Right lung (tissue), 10 donors: ENCODE measurements at places on chromosomes 6 and 20. TPM values are rescaled to one million over a fixed set of nuclear protein-coding genes. Genes with fewer than 3 reads are reported as not detected.
A peak's percentile ranks its signal among the peaks of the same experiment; 100 is the strongest.

DNA sequence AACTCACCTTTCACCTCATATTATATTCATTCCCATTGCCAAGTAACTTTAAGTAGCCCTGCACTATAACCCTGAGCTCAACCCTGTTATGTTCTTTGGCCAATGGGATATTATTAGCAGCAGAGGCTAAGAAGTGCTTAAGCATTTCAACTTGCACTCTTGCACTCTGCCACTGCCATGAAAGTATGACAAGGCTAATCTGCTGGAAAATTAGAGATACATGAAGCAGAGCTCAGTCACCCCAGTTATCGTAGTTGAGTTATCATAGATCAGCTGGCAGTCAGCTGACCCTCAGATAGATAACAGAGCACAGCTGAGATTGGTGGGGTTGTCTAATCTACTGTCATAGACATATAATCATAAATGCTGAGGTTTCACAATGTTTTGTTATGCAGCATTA, 209.4 kb upstream of the RUNX2 start:
- no peak for DNase-seq

GRCh38 chr6:118897386-118897785, 3.4 kb downstream of the ASF1A start:
- no peak for DNase-seq

SYNDIG1 gene
- 4.6 TPM for polyA plus RNA-seq

GNAS-AS1 gene
- polyA plus RNA-seq: 0.55 TPM

DNA sequence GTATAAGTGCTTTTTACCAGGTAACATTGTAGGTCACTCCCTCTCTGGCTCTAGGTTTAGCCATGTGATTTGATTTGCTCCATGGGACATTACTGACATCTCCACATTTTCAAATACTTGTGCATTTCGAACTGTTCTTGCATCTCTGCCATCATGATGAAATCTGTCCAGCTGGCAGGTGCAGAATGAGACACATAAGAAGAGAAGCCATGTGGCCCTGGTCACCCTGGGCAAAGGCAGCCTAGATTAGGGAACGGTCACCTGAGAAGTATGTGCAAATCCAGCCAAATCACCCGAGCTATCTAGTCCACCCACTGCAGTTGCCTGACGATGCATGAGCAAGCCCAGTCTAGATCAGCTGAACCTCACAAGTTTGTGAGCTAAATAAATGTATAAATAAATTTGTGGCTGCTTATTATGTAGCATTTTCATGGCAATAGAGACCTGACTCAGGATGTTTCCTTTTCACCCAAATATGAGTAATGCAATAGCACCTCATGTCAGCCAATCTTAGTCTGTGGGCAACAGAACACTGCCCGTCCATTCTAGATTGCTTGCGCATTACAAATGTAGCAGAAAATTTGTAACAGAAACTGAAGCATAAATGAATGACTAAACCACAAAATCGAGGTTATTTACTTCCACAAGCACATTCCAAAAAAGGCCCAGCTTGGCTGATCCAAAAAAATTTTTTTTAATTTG, 115.2 kb downstream of the PAK5 start:
- DNase-seq: no peak

PEX7 gene
- 12.4 TPM for polyA plus RNA-seq

DNA sequence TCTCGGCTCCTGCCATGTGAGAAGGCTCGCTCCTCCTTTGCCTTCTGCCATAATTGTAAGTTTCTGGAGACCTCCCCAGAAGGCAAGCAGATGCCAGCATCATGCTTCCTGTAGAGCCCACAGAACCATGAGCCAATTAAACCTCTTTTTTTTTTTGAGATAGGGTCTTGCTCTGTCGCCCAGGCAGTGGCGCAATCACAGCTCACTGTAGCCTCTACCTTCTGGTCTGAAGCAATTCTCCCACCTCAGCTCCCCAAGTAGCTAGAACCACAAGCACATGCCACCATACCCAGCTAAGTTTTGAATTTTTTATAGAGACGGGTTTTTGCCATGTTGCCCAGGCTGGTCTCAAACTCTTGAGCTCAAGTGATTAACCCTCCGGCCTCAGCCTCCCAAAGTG, 28.6 kb downstream of the RING1 start:
- DNase-seq: no peak

GRCh38 chr6:18595774-18596530, 208.8 kb downstream of the RNF144B start:
- peak; percentile 49 for DNase-seq

DNA sequence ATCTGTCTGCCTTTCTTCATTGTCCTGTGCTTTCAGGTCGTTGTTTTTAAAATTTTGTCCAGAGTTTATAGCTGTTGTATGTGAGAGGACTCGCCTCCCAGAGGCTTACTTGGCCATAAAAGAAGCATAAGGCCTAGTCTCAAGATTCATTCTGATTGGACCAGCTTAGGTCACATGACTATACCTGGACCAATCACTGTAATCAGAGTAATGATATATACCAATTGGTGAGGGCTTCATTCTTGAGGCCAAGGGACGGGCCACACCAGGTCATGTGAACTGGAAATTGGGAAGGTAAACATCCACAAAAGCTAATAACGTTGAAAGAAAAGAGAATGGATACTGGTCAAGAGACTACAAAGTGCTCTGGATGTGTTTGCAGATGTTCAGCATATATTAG, 141.4 kb upstream of the SULF2 start:
- no peak for DNase-seq

PARD6B gene
- 6.6 TPM for polyA plus RNA-seq

DNA sequence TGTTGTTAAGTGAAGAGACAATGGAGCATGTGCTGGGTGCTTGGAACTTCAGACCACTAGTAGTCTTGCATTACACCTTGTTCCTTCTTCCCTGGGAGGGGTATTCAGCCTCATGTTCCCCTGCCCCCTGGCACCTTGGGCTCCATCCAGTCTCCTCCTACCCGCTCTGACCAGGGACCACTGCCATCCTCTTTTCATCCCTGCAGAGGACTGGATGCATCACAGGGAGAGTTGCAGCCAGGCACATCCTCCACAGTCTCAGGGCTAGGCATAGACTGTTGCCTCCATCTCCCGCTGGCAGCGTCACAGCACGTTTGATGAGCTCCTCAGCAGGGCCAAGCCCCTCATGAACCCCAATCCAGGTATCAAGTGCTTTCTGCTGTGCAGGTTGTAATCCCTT, 1.3 kb upstream of the TAAR8 start:
- DNase-seq: no peak

DNA sequence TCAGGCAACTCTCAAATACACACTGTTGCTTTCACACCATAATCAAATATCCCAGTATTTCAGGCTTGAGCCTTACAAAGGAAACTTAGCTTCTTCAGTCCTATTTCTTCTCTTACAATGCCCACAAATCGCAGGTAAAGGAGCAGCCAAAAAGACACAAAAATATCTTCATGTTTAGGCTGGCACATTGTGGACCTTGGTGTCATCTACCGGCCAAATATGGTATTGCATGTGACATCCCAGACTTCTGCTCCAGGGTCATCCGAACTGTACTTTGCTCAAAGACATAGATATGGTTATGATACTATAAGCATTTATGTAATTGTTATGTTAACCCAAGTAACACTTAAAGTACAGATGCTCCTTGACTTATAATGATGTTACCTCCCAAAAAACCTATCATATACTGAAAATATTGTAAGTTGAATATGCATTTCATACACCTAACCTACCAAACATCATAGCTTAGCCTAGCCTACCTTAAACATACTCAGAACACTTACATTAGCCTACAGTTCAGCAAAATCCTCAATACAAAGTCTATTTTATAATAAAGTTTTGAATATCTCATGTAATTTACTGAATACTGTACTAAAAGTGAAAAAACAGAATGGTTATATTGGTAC, 4.6 kb downstream of the OR2H2 start:
- peak; percentile 14 for DNase-seq

DNA sequence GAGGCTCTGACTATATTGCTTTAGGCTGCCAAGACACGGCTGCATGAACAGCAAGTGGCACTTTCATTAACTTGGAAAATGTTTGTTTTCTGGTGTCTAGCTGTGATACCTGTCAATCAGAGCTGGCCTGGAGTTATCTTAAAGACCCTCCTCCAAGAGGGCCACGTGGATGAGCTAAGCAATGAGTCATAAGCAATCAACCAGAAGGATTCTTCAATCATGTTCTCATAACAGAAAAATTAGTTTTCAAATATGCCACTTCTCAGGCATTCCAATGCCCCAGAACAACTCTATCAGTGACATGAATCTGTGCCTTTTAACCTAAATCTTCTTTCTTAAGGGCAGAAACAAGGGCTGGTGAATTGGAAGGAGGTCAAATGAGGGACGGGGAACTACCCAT, 283.0 kb downstream of the HTR1B start:
- DNase-seq: no peak

DNA sequence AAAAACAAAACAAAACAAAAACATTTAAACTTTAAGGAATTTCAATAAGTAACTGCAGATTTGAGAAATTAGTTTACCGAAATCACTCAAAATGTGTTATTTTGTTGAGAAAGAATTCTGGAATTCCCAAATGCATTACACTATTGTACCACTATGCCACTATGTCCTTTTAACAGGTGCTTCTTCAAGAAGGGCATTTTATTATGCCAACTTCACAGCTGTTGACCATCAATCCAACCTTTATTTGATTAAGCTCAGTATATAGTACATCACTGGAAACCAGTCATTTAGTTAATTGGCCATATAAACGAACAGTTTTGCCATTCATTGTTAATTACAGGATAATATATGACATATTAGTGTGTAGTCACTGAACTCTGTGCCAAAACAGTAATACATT, 221.7 kb downstream of the ARHGAP18 start:
- no peak for DNase-seq

- DNase-seq: no peak
Observed at GRCh38 chr20:16808796-16809195, 60.6 kb downstream of the OTOR start.

DNA sequence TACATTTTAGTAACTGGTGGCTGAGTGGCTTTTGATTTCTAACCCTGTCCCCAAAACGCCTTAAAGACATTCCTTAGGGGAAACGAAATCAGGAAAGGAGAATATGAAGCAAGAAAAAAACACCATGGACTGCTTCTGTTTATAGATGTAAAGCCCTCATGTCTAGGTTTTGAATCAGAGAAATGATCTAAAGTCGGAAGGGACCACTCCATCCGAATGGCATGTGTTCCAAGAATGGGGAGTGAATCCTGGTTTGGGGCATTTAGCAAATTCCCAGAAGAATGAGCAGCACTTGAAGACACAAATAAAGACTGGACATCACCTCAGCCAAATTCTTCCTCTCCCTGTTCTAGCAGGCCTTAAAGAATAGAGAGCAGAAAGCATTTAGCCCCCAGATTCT, 65.6 kb downstream of the CAP2 start:
- no peak for DNase-seq

CYP39A1 gene
- 8.2 TPM for polyA plus RNA-seq

GRCh38 chr20:49747707-49748524, 34.2 kb upstream of the B4GALT5 start:
- peak; percentile 28 for DNase-seq

GRCh38 chr6:16623731-16624130, 137.5 kb downstream of the ATXN1 start:
- no peak for DNase-seq

DNA sequence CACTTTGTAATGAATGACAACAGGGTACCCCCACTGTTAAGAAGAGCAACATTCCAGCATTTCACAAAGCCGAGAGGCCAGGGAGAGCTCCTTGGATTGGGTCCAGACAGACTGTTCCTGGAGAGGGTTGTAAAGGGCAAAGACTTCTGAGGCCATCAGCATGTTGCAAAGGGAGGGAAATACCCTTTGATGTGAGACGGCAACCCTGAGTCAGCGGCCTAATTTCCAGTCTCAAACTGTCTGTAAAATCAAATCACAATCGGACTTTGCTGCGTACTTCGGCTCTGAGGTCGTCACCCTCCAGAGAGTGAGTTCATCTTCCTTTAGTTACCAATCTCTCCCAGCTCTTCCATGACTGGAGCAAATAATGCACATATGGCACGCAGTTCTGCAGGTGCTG, 101.0 kb upstream of the DTNBP1 start:
- peak; percentile 18 for DNase-seq

DNA sequence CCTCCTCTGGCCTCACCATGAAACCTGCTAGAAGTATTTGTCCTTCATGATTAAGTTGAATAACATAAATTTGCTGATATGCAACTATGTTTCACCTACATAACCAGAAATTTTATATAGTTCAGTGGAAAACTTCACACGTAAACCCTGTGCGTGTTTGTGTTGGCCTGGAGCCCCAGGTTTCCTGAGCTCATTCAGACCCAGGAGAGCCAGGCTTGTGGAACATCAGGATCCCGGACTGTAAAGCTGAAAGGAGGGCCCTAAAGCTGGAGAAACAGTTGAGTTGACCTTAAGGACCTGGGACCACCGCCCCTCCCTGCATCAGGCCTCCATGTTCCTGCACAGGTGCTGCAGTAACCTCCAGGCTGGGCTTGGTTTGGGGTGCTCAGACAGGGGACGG, 3.1 kb upstream of the SPATS1 start:
- no peak for DNase-seq

GRCh38 chr6:1039191-1039590, 272.7 kb upstream of the FOXQ1 start:
- no peak for DNase-seq

DNA sequence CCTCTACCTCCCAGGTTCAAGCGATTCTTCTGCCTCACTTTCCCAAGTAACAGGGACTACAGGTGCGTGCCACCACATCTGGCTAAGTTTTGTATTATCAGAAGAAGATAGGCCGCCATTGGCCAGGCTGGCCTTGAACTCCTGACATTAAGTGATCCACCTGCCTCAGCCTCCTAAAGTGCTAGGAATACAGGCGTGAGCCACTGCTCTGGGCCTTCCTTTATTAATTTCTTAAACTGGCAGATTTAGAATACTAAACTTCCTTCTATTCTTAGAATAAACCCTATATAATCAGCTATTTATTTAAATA, 86.6 kb downstream of the HFE start:
- DNase-seq: no peak

DNA sequence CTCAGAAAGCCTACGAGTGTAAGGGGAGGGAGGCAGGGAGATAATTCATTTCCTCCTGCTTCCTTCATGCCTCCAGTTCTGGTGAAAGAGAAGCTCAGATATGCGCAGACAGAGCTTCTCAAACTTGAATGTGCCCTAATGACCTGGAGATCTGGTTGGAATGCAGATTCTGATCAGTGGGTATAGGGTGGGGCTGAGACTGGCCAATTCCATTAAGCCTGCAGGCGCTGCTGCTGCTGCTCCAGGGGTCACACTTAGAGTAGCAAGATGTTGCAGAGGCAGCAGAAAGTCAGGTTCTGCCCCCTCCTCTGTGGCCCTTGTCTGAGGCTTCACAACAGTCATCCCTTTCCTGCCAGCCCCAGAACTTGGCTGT, 161.0 kb downstream of the DHX35 start:
- no peak for DNase-seq

POM121L2 gene
- polyA plus RNA-seq: 0.04 TPM

SEMG1 gene
- polyA plus RNA-seq: not detected

GRCh38 chr20:59211208-59211765, 47.7 kb downstream of the ZNF831 start:
- no peak for DNase-seq

LPA gene
- polyA plus RNA-seq: not detected

PPIL6 gene
- polyA plus RNA-seq: 17.1 TPM

CGA gene
- polyA plus RNA-seq: 4.6 TPM

GRCh38 chr20:62165762-62166399, 16.9 kb upstream of the MTG2 start:
- DNase-seq: no peak
